ENCODE measurements at places on chromosomes 4 and X.

DNA sequence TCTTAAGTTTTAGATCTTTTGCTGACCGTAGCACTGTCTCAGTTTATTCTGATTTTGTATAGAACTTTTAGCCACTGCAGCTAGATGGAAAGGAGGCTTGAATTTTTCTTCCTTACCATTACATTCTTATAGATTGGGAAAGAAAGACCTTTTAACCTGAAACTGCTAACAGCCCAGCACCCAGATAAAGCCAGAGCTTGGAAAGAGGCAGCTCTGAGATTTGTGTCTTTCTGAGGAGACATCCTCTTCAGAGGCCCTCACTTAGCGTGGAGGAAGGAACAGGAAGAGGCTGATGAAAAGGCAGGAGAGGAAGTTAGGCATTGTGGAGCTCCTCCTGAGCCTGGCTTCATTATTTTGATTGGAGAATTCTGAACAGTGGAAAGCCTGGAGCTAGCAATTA, 35.1 kb downstream of the ATG4A start:
- DNase-seq: no peak

DNA sequence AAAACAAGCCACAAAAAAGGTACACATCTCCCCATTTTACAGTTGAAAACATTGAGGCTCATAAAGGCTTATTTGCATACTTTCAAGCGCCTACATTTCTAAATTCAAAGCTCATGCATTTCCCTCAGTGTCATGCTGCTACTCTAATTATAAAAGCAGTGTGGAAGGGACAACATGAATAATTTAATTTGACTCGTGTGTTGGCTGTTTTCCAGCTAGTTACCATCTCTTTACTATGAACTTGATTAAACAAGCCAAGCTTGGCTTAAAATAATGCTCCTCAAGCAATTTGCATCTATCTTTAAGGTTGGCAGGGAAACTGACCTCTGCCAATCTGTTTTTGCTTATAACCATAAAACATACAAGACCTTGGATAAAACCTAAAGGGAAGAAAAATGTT, 252.5 kb upstream of the NEIL3 start:
- DNase-seq: no peak

DNA sequence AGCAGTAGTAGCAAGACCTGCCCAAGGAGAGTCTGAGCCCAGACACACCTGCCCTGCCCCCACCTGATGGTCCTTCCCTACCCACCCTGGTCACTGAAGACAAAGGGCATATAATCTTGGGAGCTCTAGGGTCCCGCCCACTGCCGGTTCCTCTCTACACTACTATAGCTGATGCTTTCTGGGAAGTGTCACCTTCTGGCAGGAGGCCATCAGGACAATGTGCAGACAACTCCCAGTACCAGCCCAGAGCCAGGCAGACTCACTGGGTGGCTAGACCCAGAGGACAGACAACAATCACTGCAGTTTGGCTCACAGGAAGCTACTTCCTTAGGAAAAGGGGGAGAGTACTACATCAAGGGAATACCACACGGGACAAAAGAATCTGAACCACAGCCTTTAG, 312.7 kb downstream of the SPRY1 start:
- DNase-seq: no peak

DNA sequence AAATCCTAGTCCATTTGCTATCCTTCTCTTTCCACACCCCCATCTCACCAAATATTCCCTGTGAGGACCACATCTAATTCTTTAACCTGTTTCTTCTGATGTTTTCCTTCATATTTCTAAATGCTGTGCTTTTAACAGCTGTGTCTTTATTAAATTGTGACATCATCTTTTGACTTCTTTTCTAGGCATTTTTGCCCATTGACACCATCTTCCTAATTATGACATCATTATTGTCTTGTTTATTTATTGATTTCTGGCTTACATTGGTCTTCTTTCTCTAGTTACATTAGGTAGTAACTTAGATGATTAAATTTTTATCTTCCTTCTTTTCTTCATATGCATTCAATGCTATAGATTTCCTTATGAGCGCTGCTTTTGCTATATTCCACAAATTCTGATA, 175.8 kb upstream of the PDE5A start:
- DNase-seq: no peak

DNA sequence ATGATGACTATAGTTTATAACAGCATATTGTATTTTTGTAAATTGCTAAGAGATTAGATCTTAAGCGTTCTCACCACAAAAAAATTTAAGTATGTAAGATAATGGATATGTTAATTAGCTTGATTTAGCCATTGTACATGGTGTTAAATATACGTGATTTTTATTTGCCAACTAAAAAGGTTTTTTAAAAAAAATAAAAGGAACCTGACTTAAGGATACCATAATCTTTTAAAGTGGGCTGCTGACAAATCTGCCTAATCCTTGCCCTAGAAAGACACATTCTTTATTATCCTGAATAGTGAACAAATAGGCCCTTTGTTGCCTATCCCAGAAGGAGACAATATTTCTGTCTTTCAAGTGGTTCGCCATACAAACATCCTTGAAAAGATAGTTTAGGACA, 94.6 kb upstream of the FAM47C start:
- DNase-seq: no peak

DNA sequence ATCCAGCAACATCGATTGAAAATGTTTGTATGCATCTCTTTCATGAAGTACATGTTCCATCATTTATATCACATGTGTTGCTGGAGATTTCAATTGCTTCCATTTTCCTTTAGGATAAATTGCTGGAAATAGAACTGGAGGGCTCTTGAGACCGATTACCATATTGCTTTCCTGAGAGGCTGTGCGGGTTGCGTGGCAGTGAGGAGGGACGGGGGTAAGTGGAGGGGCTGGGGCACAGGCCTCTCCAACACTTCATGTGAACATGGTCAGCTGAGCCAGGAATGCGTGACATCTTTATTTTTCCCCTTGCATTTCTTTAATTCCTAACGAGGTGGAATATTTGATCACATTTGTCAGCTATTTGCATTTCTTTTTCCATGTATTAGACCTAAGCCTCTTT, 144.6 kb downstream of the TBL1X start:
- DNase-seq: no peak

- no peak for DNase-seq
Measured at GRCh38 chrX:132738951-132739350, 219.5 kb downstream of the HS6ST2 start.

DNA sequence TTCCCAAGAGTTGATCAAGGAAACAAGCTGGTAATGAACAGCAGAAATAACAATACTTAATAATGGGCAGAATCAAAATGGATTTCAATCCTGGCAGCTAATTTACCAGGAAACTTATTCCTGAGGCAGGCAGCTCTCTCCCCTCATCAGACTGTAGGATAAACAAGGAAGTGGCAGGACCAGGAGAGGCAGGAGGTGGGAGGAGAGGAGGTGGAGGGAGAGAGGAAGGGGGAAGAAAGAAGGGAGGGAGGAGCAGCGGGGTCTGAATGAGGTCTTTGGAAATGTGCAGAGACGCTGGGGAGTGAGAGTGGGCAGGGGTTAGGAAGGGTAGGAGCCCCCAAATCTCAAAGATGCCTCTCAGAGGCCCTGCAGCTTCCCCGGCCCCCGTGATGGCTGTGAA, 231.5 kb downstream of the BCOR start:
- DNase-seq: no peak

- DNase-seq: peak; percentile 98
Measured at GRCh38 chr4:176883681-176884418, 91.1 kb upstream of the VEGFC start.

DNA sequence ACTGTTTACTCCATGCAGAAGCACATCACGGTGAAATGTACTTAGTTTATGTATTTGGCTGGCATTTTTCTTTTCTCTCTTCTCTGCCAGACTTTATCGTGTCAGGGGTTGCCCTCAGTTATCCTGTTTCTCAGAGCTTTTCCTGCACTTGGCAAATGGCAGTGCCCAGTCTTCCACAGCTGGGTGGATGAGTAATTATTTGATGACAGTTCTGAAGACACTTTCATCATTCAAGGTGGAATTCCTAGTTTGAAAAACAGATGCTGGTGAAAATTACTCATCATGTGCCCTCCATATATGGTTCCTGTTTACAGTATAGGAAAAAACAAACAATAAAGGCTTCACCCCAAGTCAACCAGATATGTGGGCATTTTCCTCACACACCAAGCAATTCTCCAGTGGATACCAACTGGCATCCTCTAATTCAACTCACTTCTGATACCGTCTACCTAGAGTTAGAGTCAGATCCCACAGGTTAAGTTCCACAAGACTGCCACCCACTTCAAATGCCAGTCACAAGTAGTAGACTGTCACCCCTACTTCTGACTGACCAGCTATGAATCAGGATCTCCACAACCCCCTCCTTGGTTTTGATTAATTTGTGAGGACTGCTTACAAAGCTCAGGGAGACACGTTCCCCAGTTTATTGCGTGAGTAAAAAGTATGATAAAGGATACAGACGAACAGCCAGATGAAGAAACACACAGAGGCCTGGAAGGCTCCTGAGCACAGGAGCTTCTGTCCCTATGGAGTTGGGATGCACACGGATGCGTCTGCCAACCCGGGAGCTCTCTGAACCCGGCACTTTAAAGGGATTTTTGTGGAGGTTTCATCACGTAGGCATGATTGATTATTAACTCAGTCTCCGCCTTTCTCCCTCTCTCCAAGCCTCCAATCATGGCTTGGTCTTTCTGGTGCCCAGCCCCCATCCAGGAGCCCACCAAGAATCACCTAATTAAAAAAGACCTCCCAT, 72.9 kb downstream of the CLDN34 start:
- DNase-seq: no peak

- no peak for DNase-seq
Measured at GRCh38 chr4:37393321-37393720, 148.8 kb downstream of the NWD2 start.

DNA sequence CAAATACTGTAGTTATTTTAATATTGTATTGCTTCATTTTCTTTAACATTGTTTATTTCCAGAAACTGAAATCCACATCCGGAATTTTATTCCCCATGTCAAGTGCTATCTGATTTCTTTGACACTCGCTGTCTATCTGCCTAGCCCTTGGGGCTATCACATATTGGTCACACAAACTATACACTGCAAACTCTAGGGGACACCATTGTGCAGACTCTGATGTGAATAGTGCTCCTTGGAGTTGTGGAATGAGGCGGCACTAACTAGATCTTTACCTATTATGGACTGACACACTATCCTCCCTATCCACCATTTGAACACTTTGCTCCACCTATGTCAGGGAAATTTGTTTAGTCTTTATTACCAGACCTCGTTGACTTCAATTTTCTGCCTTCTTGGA, 534.5 kb downstream of the GLUD2 start:
- DNase-seq: peak; percentile 1

DNA sequence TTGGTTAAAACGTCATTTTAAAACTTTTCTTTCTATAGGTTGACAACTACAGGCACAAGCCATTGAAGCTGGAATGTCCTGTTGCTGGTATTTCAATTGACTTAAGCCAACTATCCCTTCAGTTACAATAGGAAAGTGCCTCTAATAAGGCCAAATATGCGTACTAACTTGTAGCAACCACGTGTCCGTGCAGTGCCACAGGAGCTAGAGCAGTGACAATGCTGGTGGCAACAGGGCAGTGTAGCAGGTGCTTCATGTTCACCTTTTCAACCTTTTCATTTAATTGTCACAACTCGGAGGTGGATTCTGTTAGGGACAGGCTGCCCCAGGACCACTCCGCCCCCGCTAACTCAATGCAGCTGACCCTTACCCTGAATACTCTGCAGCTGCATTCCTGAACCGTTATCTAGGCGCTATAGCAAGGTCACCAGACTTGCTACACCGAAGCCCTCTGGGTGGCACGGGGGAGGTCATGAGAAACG, 37.7 kb downstream of the ERVMER34-1 start:
- no peak for DNase-seq

GRCh38 chr4:47482326-47482725, 2.7 kb upstream of the ATP10D start:
- DNase-seq: no peak

DNA sequence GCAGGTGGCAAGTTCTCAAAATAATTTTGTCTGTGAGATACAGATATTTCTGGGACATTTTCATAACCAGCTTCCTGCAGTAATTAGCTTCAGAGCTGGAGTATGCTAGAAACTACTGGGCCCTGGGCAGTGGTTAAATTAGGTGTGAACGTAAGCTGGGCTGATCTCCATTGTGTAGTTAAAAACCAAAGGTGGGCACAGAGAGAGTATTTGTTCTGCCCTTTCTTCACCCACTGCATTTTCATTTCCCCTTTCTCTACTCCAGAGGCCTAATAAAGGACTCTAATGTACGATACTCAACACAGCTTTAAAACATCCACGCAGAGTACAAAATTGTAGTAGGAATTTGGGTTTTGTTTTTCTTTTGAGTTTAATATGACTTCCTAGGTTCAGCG, 252.7 kb downstream of the SPRY1 start:
- no peak for DNase-seq

GRCh38 chrX:37646254-37646653, 39.3 kb upstream of the XK start:
- DNase-seq: no peak

GRCh38 chr4:151256134-151256533, 20.8 kb upstream of the PRSS48 start:
- no peak for DNase-seq

DNA sequence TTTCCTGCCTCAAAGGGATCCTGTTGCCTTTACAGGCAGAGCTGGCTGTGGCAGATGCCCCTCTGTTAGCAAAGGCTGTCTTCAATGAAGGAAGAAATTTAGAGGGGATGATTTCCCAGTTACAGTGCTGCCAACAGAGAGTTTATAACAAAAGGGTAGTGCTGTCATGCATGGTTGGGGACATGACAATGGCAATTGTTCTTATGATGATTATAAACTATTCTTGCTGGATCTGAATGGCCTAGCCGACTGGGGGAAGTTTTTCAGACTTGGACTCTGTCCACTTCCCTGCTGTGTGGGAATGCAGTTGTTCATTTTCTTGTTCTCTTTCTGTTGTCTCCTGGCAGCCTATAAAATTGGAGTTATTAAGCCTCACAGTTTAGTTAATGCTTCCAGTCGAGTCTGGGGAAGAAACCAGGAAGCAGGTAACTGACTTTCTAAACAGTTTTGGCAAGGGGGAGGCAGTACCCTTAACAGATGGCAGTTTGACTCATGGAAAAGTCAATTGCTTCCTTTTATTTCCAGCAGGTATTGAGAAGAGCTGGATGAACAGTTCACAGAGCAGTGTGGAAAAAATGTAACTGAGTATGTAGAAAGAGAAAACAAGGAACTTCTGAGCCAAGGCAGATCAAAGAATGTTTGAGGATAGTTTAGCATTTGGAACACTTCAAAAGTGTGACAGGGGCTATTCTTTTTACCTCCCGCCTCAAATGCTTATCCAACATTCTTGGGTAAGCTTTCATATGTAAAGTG, 582.6 kb downstream of the RAPGEF2 start:
- DNase-seq: peak; percentile 1

DNA sequence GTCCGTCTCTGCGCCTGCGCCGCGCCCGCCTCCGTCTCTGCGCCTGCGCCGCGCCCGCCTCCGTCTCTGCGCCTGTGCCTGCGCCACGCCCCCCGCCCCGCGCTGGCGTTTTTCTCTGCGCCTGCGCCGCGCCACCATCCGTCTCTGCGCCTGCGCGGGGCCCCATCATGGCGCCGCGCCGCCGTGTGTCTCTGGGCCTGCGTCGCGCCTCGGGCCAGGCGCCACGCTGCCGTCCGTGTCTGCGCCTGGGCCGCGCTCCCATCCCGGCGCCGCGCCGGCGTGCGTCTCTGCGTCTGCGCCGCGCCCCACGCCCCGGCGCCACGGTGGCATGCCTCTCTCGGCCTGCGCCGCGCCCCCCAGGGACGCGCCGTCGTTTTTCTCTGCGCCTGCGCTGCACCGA, 51.8 kb upstream of the DUX4 start:
- no peak for DNase-seq

All from fibroblast of upper back skin (primary cell).